Stromal cell of bone marrow (primary cell): ENCODE measurements at places on chromosomes 2 and 18.

DNA sequence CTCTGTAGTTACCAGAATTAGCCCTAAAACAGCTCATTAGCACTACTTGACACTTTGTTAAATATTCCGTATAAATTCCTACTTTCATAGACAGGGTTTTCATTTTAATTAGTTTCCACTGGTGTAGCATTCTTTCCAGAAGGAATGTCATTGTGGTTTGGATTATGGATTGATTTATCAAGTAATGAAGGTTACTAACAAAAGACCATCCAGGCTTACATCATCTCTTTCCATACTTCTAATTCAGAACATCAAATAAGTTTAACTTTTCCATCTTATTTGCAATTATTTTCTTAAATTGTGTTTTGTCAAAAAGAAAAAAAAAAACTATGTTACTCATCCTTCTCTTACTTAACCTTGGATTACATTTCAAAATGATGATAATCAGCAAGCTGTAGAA, 231.8 kb upstream of the SPOPL start:
- no peak for DNase-seq

DNA sequence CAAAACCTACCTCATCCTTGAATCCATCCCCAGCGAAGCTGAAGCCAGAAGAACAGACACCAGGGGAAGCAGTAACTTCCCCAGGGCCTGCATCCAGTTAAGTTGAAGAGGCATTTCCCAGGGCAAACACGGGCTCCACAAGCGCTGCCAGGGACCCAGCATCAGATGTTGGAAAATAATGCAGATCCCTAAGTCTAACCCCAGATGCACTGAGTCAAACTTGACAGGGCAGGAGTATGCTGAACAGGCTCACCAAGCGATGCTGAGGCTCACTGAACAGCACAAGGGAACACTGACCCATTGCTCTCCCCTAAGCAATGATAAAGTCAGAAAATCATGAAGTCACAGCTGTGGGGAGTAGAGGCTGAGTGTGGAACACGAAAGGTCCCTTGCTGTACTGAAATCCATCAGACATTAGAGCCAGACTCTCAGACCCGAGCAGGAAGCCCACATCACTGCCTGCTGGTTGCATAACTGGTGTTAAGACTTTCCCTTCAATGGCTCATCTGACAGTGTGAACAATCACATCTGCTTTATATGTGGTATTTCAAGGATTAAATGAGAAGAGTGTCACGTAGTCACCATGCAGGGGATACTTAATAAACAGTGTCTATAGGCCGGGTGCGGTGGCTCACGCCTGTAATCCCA, 36.2 kb downstream of the TNS1 start:
- DNase-seq, result no peak

GRCh38 chr2:3635171-3635974, 22.6 kb upstream of the ALLC start:
- DNase-seq, result no peak

- DNase-seq, result no peak
These were observed 431.5 kb downstream of the RNF144A start for GRCh38 chr2:7348761-7349160.

- no peak for DNase-seq
These were observed 337.1 kb downstream of the CTNNA2 start for GRCh38 chr2:79849949-79850348.

DNA sequence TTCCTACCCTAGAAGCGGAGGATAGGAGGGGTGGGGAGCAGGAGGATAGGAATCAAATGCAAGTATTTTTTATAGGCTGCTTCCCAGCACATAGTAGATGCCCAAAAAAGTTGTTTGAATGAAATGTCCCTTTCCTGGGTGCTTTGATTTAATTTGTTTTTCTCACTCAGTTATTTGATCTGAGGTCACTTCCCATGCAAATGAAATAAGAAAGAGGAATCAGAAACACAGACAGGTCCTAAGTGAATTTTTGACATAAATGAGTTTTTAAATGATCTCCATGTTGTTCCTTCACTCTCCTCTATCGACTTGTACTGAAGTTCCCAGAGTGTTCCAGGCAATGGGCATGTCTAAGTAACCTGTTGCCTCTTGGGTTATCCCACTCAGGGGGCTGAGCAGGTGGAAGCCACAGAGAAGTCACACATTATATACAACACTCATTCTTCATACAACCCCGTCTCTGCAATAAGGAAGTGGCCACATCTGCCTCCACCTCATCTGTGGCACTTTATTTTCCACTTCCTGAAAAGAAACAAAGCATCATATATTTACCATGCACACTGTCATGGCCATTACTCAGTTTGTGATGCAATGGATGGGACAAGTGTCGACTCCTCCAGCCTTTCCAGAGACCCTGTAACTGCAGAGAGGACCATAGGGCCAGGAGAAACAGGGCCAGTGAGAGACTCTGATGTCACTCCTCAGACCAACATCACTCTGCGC, 81.9 kb upstream of the ZNF397 start:
- DNase-seq, result no peak

GRCh38 chr2:9463698-9464034, 10.7 kb upstream of the IAH1 start:
- DNase-seq, result no peak

DNA sequence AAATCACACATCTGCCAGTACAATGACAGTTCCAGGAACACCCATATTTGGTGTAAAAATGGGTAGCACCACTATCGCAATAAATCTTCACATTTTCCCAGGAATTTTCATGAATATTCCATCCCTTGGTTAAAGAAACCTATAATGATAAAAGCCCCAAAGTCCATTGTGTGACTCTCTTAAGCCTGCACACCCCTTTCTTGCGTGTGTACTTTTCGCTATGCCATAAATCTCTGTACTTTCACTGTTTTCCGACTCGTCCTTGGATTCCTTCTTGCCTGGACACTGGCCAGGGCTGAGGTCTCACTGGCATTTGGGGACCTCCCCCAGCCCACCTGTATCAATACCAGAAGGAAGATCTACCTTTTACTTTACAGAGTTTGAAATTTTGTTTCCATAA, 172.3 kb downstream of the RNF152 start:
- no peak for DNase-seq

- DNase-seq, result peak; percentile 69
These were observed 89.1 kb downstream of the ZEB2 start for GRCh38 chr2:144430722-144431391.

DNA sequence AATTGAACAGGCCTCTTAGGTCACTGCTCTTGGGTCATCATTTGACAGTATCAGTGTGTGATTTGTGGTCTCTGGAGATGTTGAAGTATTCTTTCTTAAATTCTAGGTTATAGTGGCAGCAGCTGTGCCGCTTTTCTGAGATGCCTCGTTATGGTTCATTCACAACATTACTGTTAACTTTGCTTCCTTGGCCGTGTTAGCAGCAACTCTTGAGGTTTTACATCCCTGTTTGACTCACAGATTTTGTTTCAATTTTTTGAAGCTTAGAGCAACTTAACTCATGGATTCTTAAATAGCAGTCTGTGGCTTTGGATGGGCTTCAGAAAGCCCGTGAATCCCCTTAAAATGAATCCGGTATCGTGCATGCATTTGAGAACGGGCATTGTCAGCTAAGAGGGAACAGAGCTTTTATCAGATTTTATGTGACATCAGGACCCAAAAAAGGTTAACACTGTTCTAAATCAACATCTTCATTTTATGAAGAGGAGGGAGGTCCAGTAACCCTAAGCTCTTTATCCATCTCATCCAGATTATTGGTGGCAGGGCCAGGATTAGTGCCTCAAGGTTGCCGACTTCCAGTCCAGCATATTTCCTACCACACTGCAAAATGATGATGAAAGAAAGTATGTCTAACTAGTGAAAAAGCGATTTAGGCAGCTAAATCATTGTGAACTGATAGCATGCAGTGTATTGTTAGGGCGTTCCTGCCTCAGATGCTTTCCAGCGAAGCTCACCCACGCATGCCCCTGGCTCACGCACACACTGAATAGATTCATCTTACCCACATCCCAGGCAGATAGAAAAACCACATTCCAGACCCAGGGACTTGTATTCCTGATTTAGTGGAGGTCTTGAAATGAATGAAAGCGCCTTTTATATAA, 5.1 kb downstream of the TRIB2 start:
- no peak for DNase-seq

DNA sequence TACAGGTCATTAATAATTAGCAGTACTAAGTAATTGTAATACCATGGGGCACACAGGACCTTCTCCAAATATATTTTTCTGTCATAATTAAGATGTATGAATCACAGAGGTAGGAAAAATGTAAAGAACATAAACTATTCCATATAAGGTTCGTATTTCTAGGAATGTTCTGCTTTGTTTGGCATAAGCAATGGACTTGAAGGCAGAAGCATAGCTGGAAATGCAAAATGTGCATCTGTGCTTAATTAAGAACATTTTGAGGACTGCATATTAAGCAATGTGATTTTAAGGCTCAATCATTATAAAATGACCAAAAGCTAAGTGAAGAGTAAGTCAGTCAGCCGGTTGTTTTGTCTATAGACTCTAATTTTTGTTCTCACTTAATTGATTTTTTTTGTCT, 123.2 kb downstream of the RBM43 start:
- no peak for DNase-seq

- DNase-seq, result peak; percentile 66
These were observed 151.7 kb downstream of the ARHGAP28 start for GRCh38 chr18:6881034-6881820.

- no peak for DNase-seq
These were observed 33.8 kb upstream of the NEDD4L start for GRCh38 chr18:58010265-58010664.

GRCh38 chr18:23828426-23828825, 139.2 kb downstream of the LAMA3 start:
- DNase-seq, result peak; percentile 44

DNA sequence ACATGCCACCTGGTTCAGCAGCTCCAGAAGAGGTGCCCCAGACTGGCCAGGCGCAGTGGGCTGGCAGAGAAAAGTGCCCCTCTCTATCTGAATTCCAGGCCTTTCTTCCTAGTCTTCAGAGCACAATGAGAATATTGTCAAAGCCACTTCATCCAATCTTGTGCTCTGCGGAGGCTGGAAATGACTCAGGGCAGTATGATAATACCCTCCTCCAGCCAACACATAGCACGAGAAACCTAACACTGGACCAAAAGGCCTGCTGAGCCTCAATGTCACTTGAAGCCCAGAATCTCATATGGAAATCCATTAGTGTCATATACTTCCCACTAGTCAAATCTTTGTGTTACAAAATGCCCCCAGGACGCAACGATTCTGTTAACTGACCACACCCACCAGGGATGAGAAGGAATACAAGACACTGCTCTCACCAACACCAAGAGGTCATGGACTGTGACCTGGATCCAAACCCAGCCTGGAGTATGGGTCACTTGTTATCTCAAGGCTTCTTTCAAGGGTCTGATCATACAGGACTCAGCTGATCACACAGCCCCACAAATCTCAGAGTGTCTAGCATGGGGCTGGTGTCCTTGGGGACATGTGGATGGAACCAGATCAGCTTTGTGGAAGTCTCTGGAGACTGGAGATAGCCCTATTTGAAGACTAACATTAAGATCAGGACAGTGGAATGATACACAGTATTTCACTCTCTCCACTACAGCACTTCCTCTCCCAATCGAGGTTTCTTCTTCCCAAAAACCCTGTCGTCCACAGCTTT, 10.1 kb downstream of the KIF3C start:
- DNase-seq, result no peak

DNA sequence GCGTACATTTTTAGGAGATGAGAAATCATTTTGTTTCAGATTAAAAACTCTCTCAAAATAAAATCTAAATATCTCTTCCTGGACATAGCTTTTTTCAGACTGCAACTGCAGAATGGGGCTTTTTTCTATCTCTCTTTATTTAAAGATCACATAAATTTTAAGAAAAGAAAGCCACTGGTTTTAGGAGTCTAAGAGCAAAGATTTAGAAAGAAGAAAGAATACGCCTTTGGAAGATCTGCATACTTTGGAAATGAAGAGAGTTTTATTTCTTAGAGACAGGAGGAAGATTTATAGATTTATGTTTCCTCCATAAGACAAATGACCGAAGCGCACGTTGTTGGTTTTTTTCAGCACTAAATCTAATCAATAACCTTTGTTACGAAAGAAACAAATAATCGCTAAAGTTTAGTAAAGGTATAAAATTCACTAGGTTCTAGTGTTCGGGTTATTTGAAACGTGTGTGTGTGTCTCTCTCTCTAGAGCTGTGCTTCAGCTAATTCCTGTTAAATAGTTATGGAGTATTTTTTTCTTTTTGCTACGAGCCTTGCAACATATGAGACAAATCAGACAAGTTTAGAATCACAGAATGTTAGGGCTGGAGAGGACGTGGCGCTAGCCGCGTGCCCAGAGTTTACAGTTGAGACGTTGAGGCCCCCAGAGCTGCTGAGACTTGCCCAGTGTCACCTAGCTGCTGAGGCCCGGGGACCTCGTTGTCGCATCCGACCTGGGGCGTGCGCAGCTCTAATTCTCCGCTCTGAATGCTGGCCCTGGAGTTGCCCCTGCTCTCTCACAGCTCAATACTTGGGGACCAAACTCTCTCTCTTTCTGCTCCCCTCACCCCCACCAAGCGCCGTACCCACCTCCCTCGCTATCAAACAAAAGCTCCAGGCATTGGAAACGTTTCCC, 69.9 kb downstream of the CTAGE1 start:
- DNase-seq, result no peak

DNA sequence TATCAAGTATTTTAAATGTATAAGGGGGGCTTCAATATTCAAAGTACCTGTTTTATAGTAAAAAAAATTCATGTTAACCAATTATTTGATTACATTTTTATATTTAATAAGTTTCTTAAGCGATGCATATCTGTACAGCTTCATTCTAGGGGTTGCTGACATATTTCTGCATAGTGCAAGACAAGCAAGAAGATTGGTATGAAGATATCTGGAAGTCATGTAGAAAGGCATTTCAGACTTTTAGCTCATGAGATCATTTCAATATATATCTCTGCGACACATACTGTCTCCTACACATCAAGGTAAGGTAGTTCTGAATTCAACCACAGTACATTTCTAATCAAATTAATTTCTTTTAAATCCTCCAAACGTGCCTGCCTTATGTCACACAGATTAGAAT, 73.1 kb downstream of the MEMO1 start:
- DNase-seq, result no peak

DNA sequence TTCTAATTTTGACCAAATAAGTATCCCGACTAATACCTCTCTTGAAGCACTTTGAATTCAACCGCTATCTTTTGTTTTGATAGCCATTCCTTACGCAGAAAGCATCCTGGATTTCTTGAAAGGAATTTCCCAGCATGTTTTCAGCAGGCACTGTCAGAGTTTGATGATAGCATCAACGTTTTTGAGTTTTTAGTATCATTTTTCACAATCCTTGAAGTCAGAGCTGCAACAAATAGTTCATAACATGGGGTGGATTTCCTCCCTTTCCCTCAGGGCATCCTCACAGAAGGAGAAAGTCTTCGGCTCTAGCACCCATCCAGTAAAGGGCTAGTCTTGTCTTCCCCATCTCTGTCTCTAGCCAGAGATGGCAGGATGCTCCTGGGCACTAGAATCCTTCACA, 46.2 kb downstream of the ANKRD44 start:
- no peak for DNase-seq

GRCh38 chr2:83817511-83817910, 641.6 kb downstream of the SUCLG1 start:
- no peak for DNase-seq
